ENCODE measurements at places on chromosomes 1 and 21.

GRCh38 chr1:114428083-114428754 is 82.8 kb downstream of the TRIM33 start:
- DNase-seq = no peak

DNA sequence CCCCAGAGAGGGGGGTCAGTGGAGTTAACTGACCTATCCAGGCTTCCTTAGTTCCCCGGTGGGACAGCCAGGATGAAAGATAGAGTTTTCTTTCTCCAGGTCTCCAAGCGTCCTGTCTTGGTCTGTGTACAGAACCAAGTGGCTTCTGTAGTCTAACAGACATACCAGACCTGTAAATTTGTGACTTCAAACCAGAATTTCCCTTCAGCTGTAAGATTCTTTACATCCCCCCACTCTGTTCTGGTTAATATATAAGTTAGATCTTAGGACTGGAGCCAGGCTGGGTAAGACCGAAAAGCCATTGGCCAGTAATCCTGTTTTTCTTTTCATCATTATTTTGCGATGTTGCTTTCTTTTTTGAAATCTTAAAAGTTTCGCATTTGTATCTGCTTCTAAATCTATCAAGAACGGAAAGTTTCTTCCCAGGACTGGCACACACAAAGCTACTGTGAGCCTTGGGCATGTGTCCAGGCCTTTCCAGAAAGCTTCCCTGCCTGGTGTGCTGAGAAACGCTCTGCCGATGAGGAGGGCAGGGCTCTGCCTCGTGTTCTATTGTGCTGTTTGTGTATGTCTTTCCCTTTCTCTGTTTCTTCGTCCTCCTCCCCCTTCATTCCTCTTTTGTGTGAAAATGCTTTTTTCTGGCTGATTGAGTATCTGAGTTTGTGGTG is 72.3 kb downstream of the RGL1 start:
- no peak for DNase-seq

DNA sequence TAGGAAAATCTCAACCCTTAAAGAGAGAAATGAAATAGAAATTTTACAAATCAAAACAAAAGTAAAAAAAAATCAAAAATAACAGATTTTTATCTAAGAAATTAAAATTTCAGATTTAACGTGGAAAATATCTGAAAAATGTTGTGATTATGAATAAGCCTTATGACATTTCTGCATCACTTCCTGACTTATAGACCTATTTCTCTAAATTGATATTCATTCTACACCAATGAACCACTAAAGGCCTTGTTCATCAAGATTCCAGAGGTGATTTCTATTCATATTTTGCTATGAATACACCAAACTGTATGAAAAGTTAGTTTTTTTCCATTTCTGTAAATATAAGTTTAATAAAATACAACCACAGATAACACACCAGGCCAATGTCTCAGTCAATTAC is 261.5 kb downstream of the SMYD3 start:
- no peak for DNase-seq

DNA sequence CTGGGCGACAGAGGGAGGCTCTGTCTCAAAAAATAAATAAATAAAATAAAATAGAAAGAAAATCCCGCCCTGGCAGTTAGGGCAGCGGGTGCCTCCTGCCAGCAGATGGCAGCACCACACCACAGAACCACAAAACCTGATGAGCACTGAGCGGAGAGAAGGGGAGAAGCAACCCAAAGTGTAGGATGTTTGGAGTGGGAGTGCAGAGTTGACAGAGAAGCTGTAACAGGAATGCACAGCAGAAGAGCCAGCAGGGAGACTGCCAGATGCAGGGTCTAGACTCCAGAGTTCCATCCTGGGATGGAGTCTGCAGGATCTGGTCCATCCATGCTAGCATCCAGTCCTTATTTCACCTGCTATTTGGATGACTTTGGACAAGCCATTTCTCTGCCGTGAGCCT is 29.7 kb upstream of the KIRREL1 start:
- peak; percentile 29 for DNase-seq

- no peak for DNase-seq
Observed at GRCh38 chr1:163205513-163205912, 2.8 kb upstream of the RGS5 start.

DNA sequence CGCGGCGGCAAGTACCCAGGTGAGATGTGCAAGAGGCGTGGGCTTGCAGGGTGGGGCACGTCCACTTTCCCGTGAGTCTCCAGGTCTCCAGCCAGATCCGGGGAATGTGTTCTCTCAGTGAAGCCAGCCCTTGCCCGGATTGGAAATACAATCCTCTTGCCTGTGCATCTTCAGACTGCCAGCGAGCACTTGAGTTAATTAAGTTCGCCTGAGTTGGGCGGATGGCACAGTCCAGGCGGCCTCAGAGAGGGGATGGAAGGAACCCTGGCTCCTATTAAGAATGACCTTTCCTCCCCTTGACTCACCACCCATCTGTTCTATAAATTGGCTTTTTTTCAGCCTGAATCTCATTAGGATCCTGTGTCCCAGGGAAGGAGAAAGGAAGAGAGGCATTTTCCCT is 33.3 kb upstream of the CNTN2 start:
- DNase-seq = peak; percentile 25

- no peak for DNase-seq
Observed at GRCh38 chr1:187655104-187655503, 826.4 kb downstream of the PLA2G4A start.

- DNase-seq = no peak
Observed at GRCh38 chr1:108033550-108033951, 68.6 kb upstream of the VAV3 start.

GRCh38 chr1:172820475-172821158 is 161.7 kb downstream of the FASLG start:
- DNase-seq = no peak

GRCh38 chr1:33841494-33841893 is 22.4 kb upstream of the HMGB4 start:
- no peak for DNase-seq

GRCh38 chr1:11134251-11134897 is 34.7 kb upstream of the EXOSC10 start:
- no peak for DNase-seq

- DNase-seq = no peak
Observed at GRCh38 chr1:160050619-160051018, 18.8 kb upstream of the PIGM start.

GRCh38 chr1:5620997-5621396 is 371.2 kb downstream of the NPHP4 start:
- DNase-seq = no peak

GRCh38 chr1:189662190-189662589 is 815.5 kb downstream of the BRINP3 start:
- DNase-seq = no peak

DNA sequence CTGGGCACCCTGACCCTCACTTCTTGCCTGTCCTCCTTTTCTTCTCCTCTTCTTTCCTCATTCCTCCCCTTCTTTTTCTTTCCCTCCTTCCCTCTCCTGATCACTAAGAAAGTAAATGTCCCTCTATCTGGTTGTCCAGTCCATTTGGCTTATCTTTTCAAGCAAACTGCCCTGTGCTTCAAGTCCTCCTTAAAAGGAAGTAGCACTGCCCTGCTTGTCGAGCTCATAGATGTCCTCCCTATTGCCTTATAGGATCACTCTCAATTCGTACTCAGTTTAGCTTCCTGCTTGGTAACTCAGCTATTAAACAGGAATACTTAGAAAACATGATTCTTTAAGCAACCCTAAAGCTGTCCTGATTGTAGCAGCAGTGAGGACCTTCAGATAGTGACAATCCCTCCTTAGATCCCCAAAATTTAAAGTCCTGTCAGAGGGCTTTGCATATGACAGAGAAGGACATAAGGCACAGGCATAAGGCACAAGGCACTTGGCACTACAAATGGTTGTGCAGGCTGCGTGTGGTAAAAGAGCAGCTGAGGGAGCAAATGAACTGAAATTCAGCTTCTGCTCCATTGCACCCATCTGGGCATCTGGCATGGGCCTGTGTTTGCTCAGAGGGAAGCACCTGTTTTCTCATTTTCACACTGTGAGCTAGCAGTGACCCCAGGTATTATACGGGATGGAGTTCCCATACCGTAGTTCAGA is 26.1 kb upstream of the SLAMF6 start:
- no peak for DNase-seq

- no peak for DNase-seq
Observed at GRCh38 chr1:6461051-6461530, 4.9 kb downstream of the TNFRSF25 start.

DNA sequence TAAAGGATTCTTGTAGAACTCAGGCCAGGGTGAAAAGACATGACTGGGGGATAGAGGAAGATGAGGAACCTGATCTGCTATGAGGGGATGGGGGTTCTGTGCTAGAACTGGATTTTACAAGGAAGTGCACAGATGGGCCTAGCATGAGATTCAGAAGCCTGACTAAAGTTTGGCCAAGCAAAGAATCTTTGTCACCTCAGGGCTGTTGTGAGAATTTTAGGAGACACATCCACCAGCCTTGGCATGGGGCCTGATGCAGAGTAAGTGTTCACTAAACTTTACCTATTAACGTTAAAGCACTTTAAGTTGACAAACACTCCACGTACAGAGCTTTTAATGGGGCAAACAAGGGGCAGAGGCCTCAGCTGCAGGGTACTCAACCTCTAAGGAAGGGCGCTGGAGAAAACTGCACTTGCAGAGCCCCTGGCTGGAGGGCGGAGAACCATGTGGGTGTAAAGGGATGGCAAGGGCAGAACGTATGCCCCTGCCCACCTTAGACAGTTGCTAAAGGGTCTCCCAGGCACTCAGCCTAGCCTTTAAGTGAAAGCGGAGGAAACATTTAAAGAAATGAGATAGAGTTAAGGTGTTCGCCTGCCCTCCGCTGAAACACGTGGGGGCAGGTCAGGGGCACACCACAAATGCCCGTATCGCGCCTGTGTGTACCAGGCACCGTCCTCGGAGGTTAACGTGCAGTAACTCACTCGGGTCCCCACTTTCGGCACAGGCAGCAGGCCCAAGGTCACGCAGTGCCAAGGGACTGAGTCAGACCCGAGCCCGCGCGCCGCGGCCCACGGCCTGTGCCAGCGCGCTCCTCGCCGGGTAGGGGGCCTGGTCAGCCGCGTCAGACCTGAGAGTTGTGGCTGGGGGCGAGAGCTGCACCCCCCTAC is 990 bp upstream of the MRPS6 start:
- DNase-seq = peak; percentile 65

DNA sequence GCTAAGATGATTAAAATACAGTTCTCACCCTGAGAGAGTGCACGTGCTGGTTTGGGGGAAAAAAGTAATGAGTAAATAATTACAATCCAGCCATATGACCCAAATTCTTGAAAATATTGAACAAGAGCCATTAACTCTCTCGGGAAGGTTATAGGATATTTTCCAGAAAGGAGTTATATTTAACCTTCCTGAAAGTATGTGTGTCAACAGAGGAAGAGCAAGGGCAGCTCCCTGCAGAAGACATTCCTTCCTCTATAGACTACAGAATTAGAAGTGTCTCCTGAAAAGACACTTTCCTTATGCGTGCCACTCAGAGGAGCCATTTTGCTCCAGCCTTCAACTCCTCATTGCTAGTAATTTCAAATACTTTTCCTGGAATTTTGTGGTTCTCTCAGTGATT is 648.7 kb downstream of the USP25 start:
- no peak for DNase-seq

GRCh38 chr1:206568256-206568655 is 44.0 kb downstream of the EIF2D start:
- DNase-seq = no peak

DNA sequence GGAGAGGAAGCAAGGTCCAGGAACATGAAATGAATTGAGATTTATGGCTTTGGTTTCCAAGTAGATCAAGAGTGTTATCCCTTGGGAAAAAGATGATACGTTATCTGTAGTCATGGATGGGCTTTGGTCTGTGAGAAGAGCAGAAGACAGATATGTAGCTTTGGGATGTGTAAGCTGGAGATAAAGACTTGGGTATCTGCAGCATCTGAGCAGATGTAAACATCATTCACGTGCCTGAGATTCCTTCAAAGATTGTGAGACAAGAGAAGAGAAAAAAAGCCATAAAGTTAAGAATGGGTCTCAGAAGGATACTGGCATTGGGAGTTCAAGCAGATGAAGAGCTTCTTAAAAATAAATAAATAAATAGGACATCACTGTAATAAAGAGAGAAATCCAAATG is 217.8 kb downstream of the PTPRC start:
- no peak for DNase-seq

DNA sequence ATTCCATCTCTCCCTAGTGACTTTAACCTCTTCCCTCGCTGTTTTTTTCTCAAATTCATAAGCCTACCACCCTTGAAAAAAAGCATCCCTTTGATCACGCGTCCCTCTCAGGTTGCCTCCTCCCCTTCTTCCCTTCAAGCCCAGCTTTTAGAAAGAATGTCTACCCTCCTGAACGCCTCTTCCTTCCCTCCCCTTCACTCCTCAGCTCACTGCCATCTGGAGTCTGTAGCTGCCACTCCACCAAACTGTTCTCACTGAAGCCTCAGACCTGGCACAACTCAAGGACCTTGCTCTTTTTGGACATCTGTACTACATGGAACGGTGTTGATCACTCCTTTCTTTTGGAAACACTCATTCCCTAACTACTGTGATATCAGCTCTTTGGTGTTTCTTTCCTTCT is 80.6 kb downstream of the SLC25A24 start:
- DNase-seq = no peak

DNA sequence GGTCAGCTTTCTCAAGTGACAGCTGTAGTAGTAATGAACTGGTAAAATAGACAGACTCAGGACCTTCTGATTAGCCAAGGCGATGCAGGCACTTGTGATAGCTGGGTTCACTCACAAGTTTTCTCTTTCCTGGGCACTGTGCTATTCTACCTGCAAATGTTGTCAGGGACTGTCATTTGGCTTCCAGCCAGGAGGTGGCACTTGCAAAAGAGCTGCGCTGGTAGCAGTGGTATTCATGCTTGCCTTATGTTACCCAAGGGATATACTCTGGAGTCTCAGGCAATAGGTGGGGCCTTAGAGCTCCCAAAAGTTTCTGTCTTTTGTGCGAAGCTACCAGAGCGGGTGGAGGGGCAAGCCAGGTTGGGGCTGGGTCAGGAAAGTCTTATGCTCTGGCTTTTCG is 23.5 kb downstream of the IFI44 start:
- DNase-seq = no peak

- no peak for DNase-seq
Observed at GRCh38 chr1:168671782-168672181, 57.2 kb downstream of the DPT start.

- no peak for DNase-seq
Observed at GRCh38 chr1:8937701-8938100, 8.0 kb upstream of the CA6 start.

DNA sequence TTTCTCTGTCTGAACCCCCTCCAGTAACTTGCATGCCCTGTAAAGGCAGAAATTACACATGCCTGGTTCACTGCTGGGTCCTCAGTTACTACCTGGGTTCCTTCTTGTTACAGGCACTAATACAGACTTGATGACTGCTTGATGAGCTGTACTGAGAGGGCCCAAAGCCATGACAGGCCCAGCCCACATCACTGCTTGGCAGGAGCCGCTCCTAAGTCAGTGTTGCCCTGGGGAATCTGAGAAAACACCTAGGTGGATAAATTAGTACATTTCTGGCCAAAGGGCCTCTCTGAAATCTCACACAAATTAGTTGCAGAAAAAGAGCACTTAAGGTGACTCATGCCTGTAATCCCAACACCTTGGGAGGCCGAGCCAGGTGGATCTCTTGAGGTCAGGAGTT is 37.8 kb upstream of the IRF2BP2 start:
- DNase-seq = no peak

GRCh38 chr1:15703562-15703961 is 19.4 kb downstream of the PLEKHM2 start:
- DNase-seq = peak; percentile 73

GRCh38 chr1:233368789-233369130 is 41.2 kb downstream of the MAP3K21 start:
- DNase-seq = no peak

- DNase-seq = no peak
Observed at GRCh38 chr1:22609291-22609690, 27.1 kb upstream of the C1QA start.
